ENCODE measurements at places on chromosomes 4 and X.

- no peak for DNase-seq
These were observed 271.3 kb upstream of the FAT4 start for GRCh38 chr4:125043486-125043885.

GRCh38 chr4:21709031-21709430 lies 239.5 kb downstream of the KCNIP4 start:
- no peak for DNase-seq

DNA sequence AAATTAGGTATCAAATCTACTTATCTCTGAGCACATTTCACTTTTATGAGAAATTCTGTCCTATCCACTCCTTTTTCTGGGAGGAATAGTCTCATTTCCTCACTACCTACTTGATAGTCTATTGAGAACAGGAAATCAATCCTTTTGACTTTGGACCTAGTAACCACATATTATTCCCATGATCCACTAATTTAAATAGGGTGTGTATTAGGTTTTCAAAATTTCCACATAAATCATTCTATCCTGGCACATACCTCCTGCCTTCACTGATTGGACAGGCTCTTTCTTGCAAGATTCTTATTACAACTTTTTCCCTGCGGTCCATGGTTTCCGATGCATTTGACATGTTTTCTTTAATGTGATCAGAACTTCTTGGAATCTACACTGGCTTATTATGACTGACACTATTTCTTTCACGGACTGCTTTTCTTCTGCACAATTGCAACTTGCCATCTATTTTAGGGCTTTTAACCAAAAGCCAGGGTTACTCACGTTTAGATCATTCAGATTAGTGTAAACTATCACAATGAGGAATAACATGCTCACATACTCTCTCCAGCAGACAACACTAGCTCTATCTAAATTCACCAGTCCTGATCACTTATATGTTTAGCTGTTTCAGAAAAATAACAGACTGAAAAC lies 419.9 kb upstream of the SLIT2 start:
- no peak for DNase-seq

DNA sequence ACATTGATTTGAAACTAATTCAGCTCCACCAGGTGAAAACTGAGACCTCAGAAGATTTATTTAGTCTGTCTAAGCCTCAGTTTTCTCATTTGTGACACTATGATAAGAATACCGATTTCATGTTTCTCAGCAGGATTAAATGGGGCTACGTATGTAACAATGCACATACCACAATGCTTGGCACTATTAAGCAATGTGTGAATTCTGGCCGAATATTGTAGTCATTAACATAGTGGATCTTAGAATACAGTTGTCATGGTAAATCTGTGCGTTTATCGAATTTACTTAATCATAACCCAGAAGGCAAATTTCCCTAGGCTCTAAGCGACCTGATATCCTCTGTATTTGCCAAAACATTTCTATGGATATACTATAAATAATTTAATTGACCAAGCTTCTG lies 69.1 kb downstream of the TMA16 start:
- no peak for DNase-seq

GRCh38 chr4:140308366-140309123 lies 64.9 kb upstream of the SCOC start:
- peak; percentile 62 for DNase-seq

DNA sequence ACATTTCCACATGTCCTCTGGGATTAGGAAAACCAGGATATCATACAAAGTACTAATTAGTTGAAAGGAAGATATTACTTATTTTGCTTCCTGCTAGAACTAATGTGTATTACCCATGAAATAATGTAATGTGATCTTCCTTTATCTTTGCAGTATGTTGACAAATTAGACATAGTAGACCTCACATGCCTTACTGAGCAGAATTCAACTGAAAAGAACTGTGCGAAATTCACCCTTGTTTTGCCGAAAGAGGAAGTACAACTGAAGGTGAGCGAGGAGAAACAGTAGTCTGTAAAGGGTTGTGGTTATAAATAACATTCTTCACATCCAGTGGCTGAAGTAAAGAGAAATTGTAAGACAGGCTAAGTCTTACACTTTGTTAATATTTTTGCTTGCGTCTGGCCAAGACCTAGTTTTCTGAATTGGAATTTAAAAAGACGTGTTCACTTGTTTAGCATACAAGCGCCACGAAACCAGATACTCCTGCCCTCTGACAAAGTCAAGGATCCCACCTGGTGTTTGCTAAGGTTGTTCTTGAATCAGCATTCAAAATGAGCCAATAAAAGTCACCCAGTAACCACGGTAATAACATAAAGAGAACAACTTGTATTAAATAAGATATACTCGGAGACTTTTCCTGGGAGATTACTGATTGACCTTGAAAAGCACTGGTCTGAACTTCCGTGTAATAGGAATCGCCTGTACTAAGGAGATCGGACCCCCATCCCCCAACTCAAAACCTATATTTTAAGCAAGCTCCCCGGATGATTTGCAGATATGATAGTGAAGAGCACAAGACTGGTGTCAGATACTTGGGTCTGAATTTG lies 16.9 kb downstream of the STAP1 start:
- DNase-seq = no peak

DNA sequence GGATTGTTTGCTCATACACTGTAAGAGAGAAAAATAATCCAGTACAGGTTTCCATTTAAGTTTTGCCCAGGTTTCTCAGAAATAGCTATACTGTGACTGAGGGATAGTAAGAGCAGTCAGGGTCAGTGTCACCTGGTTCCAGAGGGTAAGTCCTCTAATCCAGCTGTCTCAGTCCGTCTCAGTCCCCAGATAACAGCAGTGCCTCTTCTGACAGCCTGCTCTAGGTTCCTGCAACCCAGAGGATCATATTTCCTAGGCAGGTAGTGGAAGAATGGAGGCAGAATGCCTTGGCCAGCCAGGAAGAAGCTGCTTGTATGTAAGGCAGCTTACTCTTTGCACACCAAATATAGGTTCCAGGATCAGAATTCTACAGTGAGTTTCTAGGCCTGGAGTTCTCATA lies 22.6 kb upstream of the GNRHR start:
- no peak for DNase-seq

GRCh38 chr4:183362916-183363542 lies 40.8 kb upstream of the CLDN24 start:
- DNase-seq = no peak

DNA sequence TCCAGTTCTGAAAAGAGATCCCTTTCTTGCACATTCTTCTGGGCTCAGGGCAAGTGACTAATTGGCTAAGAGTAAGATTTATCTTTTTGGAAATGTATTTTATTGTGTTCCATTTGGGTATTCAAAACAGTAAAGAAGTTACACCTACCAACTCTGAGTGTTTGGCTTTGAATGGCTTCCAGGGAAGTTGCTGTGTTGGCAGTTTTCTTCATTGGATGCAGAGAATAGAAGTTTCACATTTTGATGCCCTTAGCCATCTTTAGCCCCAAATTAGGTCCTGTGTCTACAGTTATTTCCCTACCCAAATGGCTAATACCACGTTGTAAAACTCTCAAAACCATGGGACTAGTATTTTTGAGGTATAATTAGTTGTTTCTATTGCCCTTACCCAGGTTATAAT lies 29.7 kb upstream of the MORC4 start:
- no peak for DNase-seq

DNA sequence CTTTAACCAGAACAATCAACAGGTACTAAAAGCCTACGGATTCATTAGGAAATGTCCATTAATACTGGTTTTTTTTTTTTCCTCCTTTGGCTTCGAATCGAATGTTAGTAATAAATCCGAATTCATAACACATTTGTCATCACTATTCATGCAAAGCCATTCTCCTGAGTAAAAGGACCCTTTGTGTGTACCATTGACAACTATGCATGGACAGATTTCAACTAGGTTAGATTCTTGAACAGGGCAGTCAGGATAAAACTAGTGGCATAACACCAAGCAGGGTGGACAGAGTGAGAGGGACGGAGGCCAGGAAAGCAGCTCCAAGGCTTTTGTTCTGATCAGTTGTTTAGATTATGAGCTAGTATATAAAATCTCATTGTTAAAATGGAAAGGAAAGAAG lies 1722.0 kb upstream of the TENM3 start:
- DNase-seq = no peak

GRCh38 chr4:7371210-7371941 lies 63.4 kb downstream of the PSAPL1 start:
- no peak for DNase-seq

- DNase-seq = no peak
These were observed 57.8 kb downstream of the APBB2 start for GRCh38 chr4:41156574-41156973.

- peak; percentile 31 for DNase-seq
These were observed 568 bp downstream of the CHST7 start for GRCh38 chrX:46573892-46574773.

- no peak for DNase-seq
These were observed 3.6 kb downstream of the TSPYL2 start for GRCh38 chrX:53085661-53086229.

- DNase-seq = peak; percentile 52
These were observed at the start of gene C1QTNF7 for GRCh38 chr4:15427701-15428100. TSS of gene C1QTNF7 (plus strand) at chr4:15428033. CDS start at chr4:15435744, 7,711 bp downstream.

DNA sequence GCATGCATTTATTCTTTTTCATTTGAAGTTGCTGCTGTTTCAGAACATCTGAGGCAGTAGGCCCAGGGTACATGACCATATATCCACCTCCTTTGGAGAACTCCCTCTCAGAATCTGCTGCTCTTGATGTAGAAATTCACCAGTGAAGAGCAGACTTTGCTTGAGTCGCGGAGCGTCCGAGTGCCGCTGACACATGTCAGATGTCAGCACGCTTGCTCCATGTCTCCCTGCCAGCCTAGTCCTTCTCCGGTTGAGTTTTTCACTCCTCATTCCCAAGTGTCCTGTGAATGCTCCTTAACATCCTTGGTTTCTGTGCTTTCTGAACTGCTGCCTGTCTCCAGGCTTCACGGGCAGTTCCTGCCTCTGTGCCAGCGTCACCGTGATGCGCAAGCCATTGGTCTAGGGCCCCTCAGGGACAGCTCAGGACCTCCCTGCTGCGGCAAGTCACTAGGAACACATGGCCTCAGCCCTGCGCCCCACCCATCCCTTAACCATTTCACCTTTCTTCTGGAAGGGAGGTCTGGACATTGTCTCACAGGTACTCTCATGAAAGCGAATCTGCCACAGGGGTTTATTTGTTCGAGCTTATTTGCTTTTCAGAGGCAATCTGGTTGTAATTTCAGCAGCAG lies 93.1 kb upstream of the RBPJ start:
- DNase-seq = no peak

DNA sequence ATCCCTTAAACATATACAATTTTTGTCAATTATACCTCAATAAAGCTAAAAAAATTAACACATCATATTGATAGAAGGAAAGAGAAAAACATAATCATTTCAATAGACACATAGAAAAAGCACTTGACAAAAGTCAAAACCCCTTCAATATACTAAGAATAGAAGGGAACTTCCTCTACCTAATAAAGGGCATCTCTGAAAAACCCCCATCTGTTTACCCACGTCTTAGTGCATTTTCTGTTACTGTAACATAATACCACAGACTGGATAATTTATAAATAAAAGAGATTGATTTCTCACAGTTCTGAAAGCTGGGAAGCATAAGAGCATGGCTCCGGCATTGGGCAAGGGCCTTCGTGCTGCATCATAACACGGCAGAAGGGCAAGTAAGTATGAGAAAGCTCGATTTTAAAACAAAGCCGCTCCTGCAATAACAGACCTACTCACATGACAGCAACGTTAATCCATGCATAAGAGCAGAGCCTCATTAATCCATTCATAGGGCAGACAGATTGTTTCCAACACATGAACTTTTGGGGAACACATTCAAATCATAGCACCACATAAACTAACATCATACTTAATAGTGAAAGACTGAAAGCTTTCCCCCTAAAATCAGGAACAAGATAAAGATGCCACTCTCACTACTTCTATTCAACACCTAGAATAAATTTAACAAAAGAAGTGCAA lies 15.7 kb downstream of the STEEP1 start:
- no peak for DNase-seq

DNA sequence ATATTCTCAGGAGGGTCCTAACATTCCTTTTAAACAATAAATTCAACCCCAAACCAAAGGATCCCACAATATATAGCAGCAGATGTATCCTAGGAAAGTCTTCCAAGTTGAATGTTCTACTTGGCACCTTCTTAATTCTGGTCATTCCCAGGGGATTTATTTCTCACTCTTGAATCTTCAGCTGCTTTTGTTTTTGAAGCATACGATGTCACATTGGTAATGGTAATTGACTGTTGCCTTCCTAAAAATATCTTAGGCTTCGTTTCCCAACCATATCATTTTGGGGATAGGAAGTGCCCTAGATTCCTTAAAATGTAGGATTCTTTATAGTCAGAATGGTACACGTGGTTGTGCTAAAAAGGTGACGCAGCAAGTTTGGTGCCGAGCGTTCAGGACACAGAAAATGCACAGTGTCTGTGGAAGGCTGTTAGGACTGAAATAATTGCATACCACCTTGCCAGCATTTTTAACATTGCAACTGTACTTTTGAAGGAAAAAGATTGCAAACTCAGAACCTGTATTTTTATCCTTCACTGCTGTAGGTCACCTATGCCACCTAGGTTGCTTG lies 8.1 kb downstream of the SNX25 start:
- no peak for DNase-seq

DNA sequence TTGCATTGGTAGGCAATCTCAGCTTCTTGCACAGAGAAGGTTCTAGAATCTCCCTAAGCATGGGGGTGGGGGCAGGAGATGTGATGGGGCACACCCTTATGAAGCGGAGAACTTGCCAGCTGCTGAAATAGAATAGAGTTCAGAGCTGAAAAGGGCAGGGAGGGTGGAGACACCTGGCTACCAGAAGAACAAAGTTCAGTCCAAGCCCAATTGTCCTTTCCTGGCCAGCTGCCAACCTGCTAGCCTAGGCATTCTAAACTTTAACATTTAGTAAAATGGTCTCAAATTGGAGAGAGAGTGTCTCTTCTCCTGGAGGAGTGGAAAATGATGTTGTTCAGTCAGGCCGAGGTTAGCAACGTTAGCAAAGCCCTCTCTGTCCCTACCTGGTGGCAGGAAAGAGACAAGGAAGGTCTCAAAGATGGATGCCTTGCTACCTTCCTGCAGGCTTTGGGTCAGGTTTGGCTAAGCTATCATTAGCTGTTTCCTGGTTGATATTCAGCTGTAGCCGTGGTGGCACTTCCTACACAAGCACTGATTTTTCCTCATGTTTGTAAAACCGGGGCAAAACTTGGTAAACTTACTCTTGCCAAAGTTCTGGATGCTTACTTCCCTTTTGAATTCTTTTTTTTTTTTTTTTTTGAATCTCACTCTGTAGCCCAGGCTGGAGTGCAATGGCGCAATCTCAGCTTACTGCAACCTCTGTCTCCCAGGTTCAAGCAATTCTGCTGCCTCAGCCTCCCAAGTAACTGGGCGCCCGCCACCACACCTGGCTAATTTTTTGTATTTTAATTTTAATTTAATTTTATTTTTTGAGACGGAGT lies 34.7 kb upstream of the NYX start:
- DNase-seq = no peak

GRCh38 chr4:71571346-71571745 lies 212.5 kb downstream of the GC start:
- no peak for DNase-seq

DNA sequence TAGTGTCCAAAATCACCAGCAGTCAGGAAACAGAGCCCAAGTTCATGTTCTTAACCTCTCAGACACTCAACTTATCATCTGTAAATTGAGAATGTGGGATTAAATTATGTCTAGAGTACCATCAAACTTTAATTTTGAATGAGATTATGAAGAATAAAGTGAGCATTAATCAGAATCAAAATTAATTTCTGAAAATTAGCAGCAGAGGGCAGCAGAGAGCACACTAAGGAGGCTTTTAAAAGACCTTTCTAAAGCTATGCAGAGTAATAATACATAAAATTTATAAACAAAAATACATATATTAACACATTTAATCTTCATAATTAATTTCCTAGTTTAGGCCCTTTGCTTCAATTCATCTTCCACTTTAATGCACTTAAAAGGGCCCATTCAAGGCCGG lies 7.1 kb downstream of the TASL start:
- peak; percentile 21 for DNase-seq

- DNase-seq = no peak
These were observed 39.9 kb upstream of the RXFP1 start for GRCh38 chr4:158481811-158482210.

All from muscle of arm (tissue), 14 donors.